ENCODE measurements at places on chromosomes 3 and 15. TPM values are rescaled to one million over a fixed set of nuclear protein-coding genes. Genes with fewer than 3 reads are reported as not detected.

GRCh38 chr15:51103330-51103729 is 8.6 kb upstream of the TNFAIP8L3 start:
- H3K27me3 ChIP-seq, result peaks cover 33% of the 10 kb centered on the region
- peak; percentile 38 for DNase-seq

- H3K4me1 ChIP-seq, result no peaks in the 10 kb centered on the region
- no peaks in the 10 kb centered on the region for H3K27me3 ChIP-seq
- peak overlapping the region; percentile 6 for H3K27ac ChIP-seq
- no peak for DNase-seq
These were observed 81.8 kb upstream of the THBS1 start for GRCh38 chr15:39499042-39499441.

DNA sequence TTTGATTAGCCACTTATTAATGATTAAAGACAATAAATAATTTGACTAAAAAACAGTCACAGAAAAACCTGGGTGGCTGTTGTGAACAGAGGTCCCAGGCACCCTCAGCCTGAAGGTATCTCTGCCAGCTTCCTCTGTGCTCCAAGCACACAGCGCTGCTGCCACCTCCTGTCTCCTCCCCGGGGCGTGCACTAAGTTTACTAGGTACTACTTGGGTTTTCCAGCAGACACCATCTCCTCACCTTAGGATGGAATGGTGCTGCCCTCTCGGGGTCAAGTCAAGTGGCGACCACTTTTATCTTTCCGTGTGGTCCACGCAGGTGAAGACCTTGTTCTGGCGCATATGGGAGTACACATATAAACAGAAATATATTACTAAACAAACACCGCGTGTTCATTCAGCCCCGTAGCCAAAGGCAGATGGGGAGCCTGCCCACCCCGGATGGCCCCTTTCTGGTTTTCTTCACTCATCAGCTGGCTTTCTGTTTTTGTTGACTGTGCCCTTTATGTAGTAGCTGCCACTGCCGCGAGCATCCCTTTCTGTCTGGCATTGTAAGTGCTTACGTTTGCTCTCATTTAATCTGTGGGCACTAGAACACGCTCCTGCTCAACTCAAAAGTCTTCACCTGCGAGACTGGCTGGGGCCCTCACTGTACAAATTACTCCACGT is 128.0 kb downstream of the LRIG1 start:
- no peak overlapping the region for H3K27ac ChIP-seq
- peaks cover 54% of the 10 kb centered on the region for H3K36me3 ChIP-seq
- no peak for DNase-seq
- no peaks in the 10 kb centered on the region for H3K27me3 ChIP-seq

DNA sequence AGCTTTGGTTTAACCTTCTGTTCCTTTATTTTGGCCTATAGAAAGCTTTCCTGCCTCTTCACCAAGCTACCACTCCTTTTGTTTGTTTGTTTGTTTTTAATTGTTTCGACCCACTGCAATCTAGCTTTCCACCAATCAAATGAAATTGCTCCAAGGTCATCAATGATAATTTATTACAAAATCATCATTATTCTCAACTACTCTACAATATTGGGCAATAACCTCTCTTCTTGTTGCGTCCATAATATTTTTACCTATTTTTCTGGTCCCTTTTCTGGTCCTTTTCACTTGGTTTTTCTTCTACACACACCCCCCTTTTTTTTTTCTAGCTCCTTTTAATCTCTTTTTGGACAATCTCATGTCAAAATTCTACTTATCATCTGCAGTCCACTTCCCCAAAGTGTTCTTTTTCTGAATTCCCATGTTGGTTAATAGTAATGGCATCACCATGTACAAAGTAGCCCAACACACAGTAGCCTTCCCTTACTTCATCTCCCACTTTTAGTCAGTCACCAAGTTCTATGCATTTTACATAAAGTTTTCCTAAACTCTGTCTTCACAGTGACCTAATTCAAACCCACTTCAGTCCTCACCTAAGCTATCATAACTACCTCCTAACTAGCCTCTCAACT is 11.0 kb upstream of the ANKRD28 start:
- H3K27ac ChIP-seq, result no peak overlapping the region
- H3K36me3 ChIP-seq, result no peaks in the 10 kb centered on the region
- H3K4me1 ChIP-seq, result no peaks in the 10 kb centered on the region
- H3K27me3 ChIP-seq, result no peaks in the 10 kb centered on the region
- DNase-seq, result no peak

DNA sequence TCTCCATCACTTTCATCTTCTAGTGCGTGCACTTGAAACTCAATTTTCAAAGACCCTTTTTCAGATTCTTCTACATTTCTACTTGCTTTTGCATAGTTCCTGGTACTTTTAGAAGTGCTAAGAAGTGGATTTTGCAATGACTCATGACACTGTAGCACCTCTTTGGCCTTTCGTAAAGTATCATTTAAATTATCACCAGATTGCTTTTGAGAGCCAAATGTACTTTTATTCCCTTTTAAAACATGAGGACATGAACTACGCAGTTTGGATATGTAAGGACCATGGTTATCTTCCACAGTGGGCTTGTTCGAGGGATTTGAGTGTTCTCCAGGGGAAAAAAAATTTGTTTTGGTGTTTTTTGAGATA is 40.5 kb downstream of the ZNF106 start:
- no peak for DNase-seq
- no peak overlapping the region for H3K4me3 ChIP-seq
- peaks cover 84% of the 10 kb centered on the region for H3K36me3 ChIP-seq
- H3K27me3 ChIP-seq, result no peaks in the 10 kb centered on the region
- H3K4me1 ChIP-seq, result peaks cover 12% of the 10 kb centered on the region

GRCh38 chr3:178669758-178670157 is 133.5 kb downstream of the KCNMB2 start:
- H3K36me3 ChIP-seq, result no peaks in the 10 kb centered on the region
- no peak overlapping the region for H3K27ac ChIP-seq
- H3K27me3 ChIP-seq, result no peaks in the 10 kb centered on the region
- DNase-seq, result no peak

GRCh38 chr3:160860346-160860745 is 104.3 kb downstream of the PPM1L start:
- H3K4me3 ChIP-seq, result no peak overlapping the region
- no peaks in the 10 kb centered on the region for H3K36me3 ChIP-seq
- H3K4me1 ChIP-seq, result no peaks in the 10 kb centered on the region
- no peak for DNase-seq

- DNase-seq, result peak; percentile 27
- no peaks in the 10 kb centered on the region for H3K36me3 ChIP-seq
- H3K4me1 ChIP-seq, result no peaks in the 10 kb centered on the region
- H3K27ac ChIP-seq, result no peak overlapping the region
These were observed 63.9 kb downstream of the MEX3B start for GRCh38 chr15:81981908-81982307.

DNA sequence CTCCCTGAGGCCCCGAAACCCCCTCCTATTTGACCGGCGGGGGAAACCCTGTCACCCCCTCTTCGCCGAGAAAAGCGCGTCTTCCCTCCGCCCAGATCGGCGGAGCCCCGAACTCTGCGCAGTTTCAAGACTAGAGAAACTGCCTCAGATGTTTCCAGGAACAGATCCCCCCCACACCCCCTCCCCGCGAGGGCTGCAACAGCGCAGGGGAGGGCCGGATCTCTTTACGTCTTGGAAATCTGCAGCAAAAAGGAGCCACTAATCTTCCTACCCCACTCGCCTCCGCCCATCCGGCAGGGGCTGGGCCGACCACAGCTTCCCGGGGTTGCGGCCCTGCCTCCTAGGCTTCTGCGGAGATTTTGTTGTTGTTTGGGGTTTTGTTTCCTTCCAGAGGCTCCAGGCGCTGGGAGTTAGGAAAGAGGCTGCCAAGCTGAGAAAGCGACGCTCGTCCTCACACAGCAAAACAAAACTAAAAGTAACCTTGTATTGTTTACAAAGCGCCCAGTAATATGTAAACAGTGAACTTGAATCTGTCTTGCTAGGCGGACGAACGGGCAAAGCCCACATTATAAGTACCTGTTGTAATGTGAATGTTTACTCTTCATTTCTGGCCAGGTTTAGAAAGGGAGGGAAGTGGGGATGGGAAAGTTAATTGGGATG is 2.2 kb downstream of the FOXB1 start:
- H3K36me3 ChIP-seq, result no peaks in the 10 kb centered on the region
- no peak for DNase-seq
- peaks cover 40% of the 10 kb centered on the region for H3K4me1 ChIP-seq
- H3K27me3 ChIP-seq, result peaks cover 100% of the 10 kb centered on the region
- H3K4me3 ChIP-seq, result peak overlapping the region; percentile 39

PLXNB1 gene
- polyA plus RNA-seq, result 13.9 TPM

NEIL1 gene
- polyA plus RNA-seq, result 18.2 TPM

NSUN3 gene
- 6.3 TPM for polyA plus RNA-seq

MRPS25 gene
- 51.9 TPM for polyA plus RNA-seq

IMPG2 gene
- polyA plus RNA-seq, result not detected

CLCN2 gene
- 2.1 TPM for polyA plus RNA-seq

CD200 gene
- 2.7 TPM for polyA plus RNA-seq
